ENCODE measurements at places on chromosomes 16 and 17. TPM values are rescaled to one million over a fixed set of nuclear protein-coding genes. Genes with fewer than 3 reads are reported as not detected.

DNA sequence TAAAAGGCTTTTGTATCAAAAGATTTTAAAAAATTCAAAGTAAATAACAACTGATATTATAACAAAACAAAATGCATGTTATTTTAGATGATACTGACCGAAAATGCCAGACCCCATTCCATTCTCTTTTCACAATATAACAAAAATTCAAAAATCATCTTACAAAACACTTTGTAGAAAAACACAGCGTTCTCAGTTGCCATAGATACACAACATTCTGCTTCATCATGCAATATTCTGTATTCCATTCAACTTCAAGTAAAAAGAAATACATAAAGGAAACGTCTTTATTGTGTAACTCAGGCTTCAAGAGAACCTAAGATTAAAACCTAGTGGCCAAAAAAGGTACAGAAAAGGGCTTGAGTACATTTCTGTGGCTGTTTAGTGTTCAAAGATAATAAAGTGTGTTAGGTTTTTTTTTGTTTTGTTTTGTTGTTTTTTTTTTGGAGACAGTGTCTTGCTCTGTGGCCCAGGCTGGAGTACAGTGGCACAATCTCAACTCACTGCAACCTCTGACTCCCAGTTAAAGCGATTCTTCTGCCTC, 250.5 kb downstream of the CEP112 start:
- DNase-seq, result no peak

DNA sequence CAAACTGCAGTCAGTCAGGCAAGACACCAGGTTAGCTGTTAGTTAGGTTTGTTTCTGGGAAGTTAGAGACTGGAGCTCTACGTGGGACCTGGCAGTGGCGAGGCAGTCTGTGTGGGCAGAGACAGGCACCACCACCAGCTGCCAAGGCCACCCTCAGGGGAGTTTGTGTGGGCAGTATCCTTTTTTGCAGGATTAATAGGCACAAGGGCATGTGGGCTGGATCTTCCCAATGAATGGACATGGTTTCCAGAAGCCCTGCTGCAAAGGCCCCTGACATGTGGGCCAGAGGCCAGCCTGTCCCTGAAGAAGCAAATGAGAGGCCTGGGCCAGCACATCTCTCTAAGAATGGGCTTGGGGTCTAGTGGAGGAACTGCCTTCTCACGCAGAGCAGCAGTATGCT, 19.2 kb upstream of the SREBF1 start:
- no peak for DNase-seq

Gene CTRB1
- total RNA-seq, result 22,259 TPM

Gene KCNJ18
- not detected for total RNA-seq

- peak; percentile 78 for DNase-seq
These were observed 92.2 kb downstream of the IRX3 start for GRCh38 chr16:54194334-54194743.

Gene NACA2
- not detected for total RNA-seq

GRCh38 chr17:56110463-56111135, 42.7 kb upstream of the ANKFN1 start:
- no peak for DNase-seq

DNA sequence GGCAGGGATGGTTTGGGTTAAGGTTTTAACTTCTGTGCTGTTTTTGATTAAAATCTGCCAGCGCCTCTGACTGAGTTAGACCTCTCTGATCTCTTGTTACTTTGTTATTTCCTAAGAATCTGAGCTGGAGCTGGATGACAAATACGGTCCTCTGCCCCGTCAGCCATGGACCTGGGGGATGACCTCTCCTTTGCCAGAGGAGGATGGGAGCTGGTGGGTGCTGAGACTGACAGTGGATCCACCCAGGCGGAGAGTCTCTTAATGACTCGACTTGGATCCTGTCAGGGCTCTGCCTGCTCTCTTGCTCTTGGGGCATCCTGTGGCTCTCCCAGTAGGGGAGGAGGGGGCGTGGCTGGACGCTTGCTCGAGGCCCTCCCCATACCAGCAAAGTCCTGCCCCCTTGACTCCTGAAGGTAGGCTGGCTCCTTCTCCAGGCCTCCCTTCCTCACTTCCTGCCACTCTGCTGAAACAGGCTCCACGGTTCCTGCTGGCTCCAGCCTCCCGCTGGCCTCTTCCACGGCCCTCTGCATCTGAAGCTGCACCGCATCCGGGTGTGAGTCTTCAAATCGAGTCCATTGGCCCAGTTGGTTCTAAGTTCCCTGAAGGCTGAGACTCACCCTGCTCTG, 24.8 kb upstream of the MAP3K14 start:
- DNase-seq, result no peak

Gene MRM3
- 12.8 TPM for total RNA-seq

Gene CIBAR2
- total RNA-seq, result not detected

DNA sequence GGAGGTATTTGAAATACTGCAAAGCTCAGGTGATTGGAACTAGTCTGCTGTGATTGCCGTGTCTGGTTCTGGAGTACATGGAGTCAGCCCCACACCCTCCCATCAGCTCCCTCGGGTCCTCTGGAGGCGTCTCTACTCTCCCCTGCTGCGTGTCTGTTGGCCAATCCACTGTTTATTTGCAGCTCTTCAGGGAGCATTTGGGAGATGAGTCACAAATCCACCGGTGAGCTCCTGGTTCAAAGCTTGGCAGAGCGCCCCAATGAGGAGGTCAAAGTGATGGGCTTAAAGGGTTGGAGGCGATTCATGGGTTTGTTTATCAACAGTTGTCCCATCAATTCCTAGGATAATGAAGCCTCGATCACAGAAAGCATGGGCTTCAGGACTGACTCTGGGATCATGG, 14.6 kb downstream of the CALB2 start:
- DNase-seq, result no peak

DNA sequence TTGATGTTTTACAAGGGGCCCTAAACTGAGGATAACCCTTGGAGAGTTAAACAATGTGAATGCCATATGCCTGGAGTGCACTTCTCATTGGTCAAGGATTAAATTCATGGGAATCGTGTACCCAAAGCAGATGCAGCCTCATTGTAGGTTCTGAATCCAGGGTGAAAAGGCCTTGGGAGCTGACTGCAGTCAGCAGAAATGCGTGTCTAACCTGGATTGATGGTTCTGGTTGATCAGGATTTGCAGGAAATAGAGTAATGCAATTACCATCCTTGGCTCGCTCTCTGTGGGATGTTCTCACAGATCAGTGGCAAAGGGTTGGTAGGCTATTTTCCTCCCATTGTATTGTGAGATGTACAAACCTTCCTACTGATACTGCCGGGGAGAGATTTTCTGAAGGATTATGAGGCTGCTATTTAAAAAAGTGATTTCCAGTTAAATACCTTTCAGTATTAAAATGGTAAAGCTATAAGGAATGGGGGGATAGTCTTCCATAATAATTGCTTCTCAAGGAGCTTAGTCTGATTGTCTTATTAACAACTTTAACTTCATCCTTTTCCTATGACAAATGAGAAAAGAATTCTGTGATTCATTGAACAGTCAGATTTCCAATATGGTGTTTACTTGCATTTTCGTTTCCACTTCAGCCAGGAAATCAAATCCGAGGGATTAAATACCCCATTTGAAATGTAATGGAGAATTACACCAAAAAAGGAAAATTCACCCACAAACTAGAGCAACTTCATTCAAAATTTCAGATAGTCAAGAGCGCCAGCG, 1028.1 kb upstream of the EEF2KMT start:
- DNase-seq, result no peak

Gene PTX4
- not detected for total RNA-seq

Gene NUPR1
- total RNA-seq, result 195 TPM

- no peak for DNase-seq
These were observed 26.5 kb upstream of the SLC25A19 start for GRCh38 chr17:75315541-75316243.

DNA sequence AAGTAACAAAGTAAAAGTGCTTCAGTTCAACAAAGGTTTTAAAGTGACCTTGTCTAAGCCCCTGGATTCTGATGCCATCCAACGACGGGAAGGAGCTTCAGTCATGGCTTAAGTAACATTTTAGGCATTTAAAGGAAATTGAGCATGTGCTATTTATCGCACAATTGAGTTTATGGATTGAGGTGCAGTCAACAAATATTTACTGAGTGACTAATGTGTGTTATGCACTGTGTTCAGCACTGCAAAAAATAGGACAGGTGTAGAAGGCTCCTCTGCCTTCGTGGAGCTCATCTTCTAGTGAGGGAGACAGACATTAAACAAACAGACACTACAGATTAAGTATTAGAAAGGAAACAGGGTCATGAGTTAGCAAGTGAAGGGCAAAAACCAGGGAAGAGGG, 12.5 kb downstream of the TMIGD1 start:
- no peak for DNase-seq

Gene TEX19
- not detected for total RNA-seq

DNA sequence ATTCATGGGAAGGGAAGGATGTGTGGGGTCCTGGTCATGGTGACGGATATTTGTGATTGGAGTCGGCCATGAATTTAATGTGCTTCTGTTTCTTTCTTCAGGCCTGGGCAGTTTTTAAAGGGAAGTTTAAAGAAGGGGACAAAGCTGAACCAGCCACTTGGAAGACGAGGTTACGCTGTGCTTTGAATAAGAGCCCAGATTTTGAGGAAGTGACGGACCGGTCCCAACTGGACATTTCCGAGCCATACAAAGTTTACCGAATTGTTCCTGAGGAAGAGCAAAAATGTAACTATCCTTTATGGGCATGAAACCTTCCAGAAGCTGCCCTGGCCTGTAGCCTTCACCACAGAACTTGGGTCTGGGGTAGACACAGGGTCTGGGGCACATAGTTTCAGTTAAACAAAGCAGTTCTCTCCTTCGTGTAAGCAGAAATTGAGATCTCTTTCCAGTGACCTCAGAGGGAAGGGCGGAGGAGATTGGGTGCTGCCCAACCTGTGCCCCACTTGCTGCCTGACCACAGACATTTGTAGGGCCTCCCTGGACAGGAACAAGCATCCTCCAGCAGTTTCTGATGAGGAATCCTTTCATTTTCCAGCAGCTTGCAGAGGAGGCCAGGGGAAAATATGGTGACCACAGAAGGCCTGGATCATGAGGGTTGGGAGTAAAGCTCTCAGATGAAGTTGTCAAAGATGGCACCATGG, 10.1 kb downstream of the IRF8 start:
- no peak for DNase-seq

GRCh38 chr16:4976079-4976478, 17.9 kb downstream of the SEC14L5 start:
- no peak for DNase-seq

DNA sequence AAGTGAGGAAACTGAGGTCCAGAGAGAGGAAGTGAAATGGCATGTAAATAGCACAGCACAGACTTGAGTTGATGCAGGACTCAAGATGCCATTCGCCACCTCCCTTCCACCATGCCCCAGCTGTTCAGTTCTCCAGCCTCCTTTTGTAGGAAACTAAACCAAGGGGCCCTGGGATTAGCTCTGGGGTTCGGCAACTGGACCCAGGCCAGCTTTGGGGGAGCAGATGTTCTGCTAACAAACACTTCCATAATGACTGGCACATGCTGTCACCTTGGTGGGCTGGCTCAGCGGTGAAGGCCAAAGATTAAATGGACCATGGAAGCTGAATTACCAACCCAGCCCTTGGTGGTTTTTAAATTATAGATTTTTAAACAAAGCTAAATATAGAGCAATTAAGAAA, 77.0 kb downstream of the IRX6 start:
- DNase-seq, result no peak

DNA sequence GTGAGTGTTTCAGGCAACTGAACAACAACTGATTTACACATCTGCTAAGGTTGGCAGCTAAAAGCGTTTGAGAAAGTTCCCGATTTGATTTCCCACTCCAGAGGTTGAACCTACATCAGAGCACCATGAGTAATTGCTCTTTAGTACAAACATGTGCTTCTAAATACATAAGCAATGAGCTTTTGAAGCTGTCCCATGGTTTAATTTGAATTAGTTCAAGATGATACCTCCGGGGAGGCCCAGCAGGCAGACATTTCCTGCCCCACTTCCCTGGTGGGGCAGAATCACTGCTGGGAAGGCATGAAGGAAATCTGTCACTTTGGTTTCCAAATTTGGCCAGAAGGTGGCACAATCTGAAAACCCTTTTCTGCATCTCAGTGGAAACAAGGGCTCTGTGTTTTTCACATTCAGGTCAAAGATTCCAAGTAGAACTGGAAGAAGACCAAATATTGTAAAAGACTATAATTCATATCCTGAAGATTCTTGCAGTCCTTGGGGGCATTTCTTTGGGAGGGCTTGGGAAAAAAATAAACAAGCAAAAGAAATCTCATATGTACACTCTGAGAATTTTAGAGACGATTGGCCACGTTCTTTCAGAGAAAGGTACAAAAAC, 176.2 kb upstream of the FAM20A start:
- peak; percentile 64 for DNase-seq

- no peak for DNase-seq
These were observed at the start of gene IRX6 for GRCh38 chr16:55323637-55324271. Gene IRX6, plus strand, starts transcription at chr16:55324203. Its CDS starts 889 bp downstream, at chr16:55325092.

Data from pancreas (tissue), 10 donors.